EH (cell line): ENCODE measurements at places on chromosomes 4 and X.
A peak's percentile ranks its signal among the peaks of the same experiment; 100 is the strongest.

- no peak for DNase-seq
Measured at GRCh38 chr4:169774466-169775445, 17.0 kb upstream of the HPF1 start.

DNA sequence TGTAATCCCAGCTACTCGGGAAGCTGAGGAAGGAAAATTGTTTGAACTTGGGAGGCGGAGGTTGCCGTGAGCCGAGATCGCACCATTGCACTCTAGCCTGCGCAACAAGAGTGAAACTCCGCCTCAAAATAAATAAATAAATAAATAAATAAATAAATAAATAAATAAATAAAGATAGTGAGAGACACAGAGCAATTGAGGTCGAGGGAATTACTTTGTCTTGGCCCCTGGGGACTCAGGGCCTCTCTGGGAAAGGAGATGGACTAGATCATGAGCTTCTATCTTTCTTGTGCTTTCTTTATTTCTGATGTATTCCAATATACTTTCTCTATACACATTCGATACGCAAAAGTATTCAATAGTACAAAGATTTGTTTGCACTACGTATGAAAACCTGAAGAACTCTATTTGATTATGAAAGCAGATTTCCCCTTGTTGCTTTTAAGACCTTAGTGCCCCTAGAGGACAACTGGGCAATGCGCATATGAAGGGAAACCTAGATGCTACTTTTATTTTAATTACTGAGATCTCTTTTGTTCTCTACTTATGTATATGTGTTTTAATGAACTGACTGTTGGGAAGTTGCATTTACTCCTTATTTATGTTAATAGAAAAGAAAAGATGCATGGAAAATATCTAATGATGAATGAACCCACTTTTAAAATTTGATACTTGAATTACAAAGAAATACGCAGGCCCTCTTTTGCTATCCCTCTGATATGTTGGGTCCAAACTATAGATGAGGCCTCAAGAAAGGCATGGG, 12.8 kb upstream of the ELOVL6 start:
- DNase-seq: peak; percentile 51

DNA sequence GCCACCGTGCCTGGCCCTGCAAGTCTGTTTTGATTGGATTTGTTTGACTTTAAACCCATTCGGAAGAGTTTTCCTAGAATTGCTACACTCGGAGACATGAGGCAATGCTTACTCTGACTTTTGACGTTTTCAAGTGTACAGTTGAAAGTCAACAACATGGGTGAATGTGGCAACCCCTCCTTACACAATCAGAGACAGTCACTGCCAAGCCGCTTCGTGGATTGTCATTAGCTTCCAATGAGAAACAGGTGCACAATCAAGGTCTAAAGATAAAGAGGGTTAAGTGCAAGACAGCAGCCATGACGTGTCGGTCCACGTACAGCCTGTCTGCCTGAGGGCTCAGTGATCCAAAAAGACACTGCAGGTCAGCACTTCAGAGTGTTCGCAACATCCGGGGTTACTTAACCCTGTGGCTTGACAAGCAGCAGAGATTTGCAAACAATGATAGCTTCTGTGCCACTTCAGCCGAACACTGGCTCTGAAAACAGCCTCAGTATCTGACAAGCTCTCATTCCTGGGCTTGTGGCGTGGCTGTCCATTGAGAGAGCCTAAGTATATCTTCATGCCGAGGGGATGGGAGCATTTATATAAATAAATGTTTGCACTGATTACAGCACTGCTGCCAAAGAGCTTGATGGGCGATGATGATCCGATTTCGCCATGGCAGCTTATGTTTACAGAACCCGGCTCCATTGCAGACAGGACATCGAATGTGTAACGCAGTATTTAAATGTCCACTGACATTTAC, 180.0 kb downstream of the DHRSX start:
- peak; percentile 61 for DNase-seq

DNA sequence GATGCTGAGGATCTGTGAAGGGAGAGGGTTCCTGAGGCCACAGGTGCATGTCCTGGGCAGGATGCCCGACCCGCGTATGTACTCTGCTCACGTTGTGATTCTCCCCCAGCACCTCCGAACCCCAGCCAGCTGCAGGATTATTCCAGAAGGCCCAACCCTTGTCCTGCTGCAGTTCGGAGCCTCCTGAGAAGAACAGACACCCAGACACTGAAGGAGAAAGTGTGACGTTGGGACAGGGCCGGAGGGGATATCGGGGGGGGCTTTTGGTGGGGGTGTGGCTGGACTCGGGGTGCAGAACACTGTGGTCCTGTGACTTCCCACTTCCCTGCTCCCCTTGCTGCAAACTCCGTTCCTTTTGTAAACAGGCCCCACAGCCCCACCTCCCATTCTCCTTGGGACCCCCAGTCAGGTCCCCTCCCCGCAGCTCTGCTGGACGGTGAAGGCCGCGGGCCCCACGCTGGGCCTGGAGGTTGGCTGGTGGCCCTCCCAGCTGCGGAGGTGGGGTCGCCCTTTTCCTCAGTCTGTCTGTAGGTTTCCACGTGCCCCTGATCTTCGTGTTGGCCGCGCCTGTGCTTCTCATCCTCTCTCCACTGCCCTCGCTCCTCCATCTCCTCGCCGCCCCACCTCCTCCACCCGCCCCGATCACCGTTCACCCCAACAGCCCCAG, 83.0 kb upstream of the ADRA2C start:
- DNase-seq: no peak

GRCh38 chrX:18640686-18641085, 31.2 kb downstream of the RS1 start:
- DNase-seq: peak; percentile 11

DNA sequence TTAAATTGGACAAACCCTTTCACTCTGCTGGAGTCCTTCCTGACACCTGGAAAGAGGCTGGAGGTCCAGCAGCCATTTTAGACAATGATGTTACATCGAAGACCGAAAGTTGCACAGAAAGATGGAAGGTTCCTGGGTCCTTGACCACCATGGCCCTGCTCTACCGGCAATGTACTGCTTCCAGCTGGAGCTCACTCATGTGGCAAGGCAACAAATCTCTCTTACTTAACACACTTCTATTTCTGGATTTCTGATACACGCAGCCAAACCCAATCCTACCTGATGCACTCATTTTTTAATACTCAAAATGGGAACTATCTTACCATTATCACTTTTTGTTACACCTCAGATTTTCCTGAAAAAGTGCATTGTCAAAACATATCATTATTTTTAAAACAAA, 33.1 kb downstream of the DMD start:
- no peak for DNase-seq

GRCh38 chrX:40644821-40645358, 2.5 kb downstream of the CXorf38 start:
- peak; percentile 81 for DNase-seq
